ENCODE measurements at places on chromosomes 6 and 20. TPM values are rescaled to one million over a fixed set of nuclear protein-coding genes. Genes with fewer than 3 reads are reported as not detected.
A peak's percentile ranks its signal among the peaks of the same experiment; 100 is the strongest.

TFAP2B gene
- not detected for total RNA-seq

IRF4 gene
- total RNA-seq, result not detected

GTSF1L gene
- total RNA-seq, result not detected

SLC2A4RG gene
- 169 TPM for total RNA-seq

FRK gene
- total RNA-seq, result 21.2 TPM

EPM2A gene
- total RNA-seq, result 2.5 TPM

DDO gene
- 1.6 TPM for total RNA-seq

TPD52L1 gene
- 37.5 TPM for total RNA-seq

SLC12A5 gene
- 2.1 TPM for total RNA-seq

TPX2 gene
- 157 TPM for total RNA-seq

PRPH2 gene
- not detected for total RNA-seq

BPIFB1 gene
- total RNA-seq, result 8.5 TPM

RIMS1 gene
- total RNA-seq, result 1.4 TPM

DNA sequence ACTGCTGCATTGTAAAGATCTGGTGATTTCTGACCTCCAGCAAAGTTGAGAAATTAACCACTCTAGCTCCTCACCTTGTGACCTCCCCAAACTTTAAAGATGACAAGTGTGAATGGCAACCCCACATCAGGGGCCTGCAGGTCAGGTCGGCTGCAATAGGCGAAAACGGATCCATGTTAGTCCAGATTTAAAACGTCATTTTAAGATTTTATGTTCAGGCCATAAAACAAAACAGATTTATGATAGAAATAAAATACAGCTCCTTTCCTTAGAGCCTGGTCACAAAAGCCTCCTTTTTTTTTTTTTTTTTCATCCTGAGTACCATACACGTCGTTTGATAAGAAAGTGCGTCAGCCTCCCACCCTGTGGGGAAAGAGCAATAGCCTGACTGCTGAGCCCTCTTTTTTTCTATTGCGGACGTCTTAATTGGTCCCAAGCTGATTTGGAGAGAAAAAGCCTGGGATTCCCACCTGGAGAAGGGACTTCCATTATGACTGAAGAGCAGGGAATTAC lies 519.2 kb upstream of the NOX3 start:
- no peak for DNase-seq

GRCh38 chr20:48384147-48384818 lies 443.5 kb downstream of the PREX1 start:
- peak; percentile 57 for DNase-seq

GRCh38 chr6:139988685-139989084 lies 614.2 kb upstream of the CITED2 start:
- no peak for DNase-seq

DNA sequence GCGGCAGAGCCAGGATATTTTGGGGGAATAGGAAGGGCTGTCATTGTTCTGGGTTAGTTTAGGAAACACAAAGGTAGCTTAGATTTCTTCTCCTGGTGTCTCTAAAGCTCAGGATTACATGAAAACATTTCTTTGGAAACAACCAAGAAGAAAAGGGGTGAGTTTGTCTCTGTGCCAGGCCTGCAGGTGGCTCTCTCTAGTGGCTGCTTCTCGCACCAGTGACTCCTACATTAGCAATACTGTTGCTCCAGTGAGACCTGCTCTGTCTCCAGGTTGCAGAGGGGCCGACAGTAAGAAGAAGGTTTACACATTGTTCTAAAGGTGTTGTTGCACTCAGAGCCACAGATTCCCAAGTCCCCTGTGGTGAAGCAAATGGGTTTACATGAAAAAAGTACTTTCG lies 104.6 kb upstream of the GLP1R start:
- DNase-seq, result no peak

DNA sequence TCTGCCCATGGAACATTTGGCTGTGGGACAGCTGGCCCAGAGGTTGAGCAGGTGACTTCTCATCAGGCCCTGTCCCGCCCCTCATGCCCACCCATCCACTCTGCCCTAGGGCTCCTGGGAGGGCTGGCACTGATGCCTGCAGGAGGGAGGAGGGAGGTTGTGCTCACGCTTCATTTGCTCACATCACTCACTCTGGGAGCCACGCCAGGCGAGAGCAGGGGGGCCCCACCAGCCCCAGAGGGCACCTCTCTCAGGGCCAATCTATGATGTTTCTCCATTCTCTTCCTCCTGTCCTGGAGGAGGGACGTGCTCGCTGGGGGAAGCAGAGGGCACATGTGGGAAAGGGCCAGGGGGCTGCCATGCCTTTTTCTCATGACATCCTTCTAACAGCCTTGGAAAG lies 10.9 kb upstream of the GLP1R start:
- no peak for DNase-seq

- no peak for DNase-seq
Observed at GRCh38 chr6:120938876-120939472, 395.3 kb downstream of the TBC1D32 start.

DNA sequence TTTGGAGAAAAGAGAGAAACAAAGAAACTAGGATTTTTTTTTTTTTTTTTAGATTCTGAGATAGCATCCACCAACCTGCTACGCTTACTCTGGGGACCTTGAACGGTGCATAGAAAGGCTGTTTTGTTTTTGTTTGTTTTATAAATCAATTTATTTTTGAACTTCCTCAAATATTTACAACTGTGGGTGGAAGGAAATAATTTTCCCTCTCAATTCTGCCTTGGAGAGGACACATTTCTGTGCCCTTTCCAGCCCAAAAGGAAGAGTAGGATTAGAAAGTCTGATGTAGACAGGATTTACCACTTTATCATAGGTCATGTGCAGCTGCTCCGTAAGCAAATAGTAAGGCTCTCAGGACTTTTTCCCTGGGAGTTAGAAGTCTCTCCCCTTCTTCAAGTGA lies 190.5 kb downstream of the NKAIN2 start:
- DNase-seq, result no peak

- DNase-seq, result no peak
Observed at GRCh38 chr20:20253744-20254330, 114.1 kb upstream of the INSM1 start.

GRCh38 chr6:101762851-101763250 lies 369.3 kb downstream of the GRIK2 start:
- no peak for DNase-seq

DNA sequence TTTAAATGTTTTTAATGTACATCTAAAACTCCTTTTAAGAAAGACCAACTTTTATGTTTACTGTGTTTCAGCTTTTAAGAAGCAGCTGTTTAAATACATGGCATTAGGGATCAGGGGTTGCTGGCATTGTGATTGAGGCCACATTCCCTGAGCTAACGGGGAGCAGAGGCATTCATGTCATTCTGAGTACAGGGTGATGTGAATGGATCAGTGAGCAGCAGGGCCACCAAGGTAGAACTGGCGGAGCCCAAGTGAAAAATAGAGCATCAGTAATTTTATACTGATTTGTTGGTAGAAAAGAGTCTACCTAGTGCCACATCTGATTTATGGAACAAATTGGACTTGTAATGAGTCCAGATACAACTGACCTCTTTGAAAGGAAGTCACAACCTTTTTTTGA lies 467.3 kb downstream of the ADGRB3 start:
- no peak for DNase-seq

DNA sequence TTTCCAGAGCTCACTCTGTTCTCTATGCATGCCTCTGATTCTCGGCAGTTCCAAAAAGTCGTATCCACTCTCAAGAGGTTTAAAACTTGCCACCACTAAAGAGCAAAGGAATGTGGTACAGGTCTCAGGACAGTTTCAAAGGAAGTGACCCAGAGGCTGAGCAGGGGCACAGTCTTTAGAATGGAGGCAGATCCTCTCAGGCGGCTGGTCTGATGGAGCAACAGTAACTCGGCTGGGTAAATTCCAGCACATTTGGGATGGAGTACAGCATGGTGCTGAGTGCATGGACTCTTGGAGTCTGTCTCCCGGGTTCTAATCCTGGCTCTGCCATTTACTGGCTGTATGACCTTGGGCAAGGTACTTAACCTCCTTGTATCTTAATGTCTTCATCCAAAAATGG lies 88.1 kb upstream of the BACH2 start:
- DNase-seq, result no peak

- no peak for DNase-seq
Observed at GRCh38 chr20:9928955-9929354, 90.1 kb upstream of the PAK5 start.

DNA sequence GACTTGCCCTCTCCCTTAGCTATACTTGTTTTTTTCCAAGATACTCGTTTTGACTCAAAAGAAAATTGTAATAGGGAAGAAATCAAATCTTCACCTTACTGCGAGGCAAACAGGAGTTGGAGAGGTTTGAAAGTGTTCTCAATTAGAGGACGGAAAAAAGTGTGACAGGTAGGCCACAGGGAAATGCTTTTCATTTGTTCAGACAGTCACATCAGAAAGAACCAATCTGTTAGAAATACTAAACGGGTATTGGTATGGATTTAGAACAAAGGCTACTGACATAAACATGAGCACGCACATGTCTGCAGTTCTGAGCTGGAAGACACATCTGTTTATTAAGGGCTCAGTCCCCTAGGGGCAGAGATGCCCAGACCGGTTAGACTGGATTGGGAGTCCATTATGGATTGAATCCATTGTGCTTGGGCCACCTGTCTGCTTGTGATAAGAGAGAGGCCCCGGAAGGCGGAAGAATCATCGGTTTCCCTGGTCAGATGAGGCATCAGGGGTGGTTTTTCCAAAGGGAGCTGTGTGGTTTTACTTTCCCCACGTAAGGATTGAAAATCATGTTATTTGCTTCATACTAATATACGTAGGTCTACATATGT lies 220.9 kb upstream of the MYLIP start:
- peak; percentile 72 for DNase-seq

- no peak for DNase-seq
Observed at GRCh38 chr6:77290798-77291197, 172.5 kb downstream of the HTR1B start.

DNA sequence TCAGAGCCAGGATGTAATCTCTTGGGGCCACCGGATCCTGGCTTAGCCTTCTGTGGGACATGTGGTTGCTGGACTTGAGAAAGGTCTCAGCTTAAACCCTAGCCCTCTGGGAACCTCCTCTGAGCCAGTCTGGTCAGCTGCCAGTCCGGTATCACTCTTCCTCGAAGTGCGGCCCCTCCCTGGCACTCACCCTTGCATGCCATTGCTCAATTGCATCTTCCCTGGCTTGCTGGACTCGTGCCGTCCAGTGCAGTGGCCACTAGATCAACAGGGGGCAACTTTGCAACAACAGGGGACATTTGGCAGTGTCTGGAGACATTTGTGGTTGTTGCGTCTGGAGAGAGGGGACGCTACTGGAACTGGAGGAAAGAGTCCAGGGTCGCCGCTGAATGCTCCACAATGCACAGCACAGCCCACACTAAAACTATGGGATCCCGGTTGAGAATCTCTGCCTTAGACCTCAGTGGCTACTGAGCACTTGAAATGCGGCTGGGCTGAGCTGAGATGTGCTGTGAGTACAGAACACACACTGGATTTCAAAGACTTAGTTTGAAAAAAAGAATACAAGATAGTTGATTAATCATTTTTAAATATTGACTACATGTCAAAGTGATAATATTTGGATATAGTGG lies 152.1 kb downstream of the TFAP2C start:
- peak; percentile 49 for DNase-seq

DNA sequence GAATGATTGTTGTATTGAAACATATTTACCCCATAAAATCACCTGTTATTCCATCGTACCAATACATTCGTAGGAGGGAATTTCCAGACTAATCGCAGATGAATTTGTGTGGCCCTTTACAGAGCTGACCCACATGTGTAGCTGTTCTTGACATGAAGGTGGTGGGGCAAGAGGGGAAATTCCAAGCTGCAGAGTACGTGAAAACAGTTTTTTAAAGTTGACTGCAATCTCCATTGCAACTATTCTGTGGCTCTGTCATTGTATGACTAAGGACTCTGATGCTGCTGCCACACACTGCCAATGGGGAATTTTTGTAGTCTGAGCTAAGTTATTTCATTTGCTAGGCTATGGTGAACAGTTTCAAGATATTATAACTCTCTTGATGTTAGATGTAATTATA lies 46.4 kb upstream of the ADTRP start:
- no peak for DNase-seq

- DNase-seq, result no peak
Observed at GRCh38 chr6:5151955-5152401, 66.8 kb downstream of the PPP1R3G start.

- no peak for DNase-seq
Observed at GRCh38 chr6:81572020-81572419, 180.5 kb downstream of the TENT5A start.

- DNase-seq, result peak; percentile 29
Observed at GRCh38 chr20:36821964-36822437, 48.4 kb upstream of the DSN1 start.

DNA sequence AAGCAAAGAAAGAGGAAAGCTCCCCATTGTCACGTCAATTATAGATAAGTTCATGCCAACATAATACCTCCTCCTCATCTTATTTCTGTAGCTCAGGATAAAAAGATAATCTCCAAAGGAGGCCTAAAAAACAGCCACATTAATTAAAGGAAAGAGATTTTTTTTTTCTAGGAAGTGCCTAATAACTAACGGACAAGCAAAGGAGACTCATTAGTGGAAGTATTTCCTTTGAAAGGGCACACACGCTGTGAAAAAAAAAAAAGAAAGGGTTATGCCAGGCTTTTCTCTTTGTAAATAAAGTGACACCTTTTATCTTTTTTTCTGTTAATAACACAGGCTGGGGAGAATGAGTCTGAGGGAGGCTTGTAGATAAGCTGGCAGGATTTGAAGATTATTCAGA lies 55.7 kb downstream of the PCSK2 start:
- DNase-seq, result no peak

DNA sequence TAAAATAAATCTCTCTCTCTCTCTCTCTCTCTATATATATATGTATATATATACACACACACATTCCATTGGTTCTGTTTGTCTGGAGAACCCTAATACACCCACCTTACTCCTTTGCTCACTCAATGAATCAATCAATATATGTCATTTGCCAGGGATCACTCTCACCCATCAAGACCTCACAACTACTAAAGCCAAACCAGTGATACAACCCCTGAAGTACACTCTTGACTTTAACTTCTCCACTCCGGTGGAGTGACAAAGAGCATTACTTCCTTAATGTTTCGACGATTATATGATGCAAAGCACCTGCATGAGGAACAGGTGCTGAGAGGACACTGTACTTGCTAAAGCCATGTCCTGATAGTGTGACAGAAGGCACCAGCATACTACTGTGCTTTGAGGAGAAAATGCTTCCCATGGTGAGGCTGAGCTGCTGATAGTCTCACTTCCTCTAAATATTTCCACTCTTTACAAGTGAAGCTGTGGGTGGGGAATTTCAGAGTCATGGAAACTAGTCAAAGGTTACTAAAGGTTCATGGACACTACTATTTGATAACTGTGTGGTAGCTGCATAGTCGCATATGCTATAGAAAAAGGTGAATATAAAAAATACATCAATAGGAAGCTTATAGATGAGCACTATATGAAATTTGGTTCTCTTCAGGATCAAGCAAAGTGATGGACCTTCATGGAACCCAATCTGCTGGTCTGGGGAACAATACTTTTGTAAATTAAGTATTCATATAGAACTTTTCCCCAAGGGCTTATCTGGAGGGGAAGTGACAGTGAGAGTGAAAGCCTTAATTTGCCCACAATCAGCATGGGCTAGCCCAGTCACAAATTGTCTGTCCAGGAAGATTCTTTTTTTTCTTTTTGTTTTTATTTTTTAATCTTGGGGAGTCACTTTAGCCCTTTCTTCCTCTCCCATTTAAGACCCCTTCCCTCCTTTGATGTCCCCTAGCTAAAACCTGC lies 141.9 kb upstream of the NEDD9 start:
- no peak for DNase-seq

GRCh38 chr6:13500264-13500663 lies 12.9 kb upstream of the GFOD1 start:
- DNase-seq, result no peak

GRCh38 chr6:89301586-89302194 lies 13.4 kb downstream of the GABRR2 start:
- no peak for DNase-seq
